Inflammatory macrophage treated with lipopolysaccharide for 1 hour (primary cell): ENCODE measurements at places on chromosomes 2 and 18.
A peak's percentile ranks its signal among the peaks of the same experiment; 100 is the strongest.

GRCh38 chr2:100731535-100731981, 88.4 kb upstream of the NPAS2 start:
- DNase-seq, result peak; percentile 24

DNA sequence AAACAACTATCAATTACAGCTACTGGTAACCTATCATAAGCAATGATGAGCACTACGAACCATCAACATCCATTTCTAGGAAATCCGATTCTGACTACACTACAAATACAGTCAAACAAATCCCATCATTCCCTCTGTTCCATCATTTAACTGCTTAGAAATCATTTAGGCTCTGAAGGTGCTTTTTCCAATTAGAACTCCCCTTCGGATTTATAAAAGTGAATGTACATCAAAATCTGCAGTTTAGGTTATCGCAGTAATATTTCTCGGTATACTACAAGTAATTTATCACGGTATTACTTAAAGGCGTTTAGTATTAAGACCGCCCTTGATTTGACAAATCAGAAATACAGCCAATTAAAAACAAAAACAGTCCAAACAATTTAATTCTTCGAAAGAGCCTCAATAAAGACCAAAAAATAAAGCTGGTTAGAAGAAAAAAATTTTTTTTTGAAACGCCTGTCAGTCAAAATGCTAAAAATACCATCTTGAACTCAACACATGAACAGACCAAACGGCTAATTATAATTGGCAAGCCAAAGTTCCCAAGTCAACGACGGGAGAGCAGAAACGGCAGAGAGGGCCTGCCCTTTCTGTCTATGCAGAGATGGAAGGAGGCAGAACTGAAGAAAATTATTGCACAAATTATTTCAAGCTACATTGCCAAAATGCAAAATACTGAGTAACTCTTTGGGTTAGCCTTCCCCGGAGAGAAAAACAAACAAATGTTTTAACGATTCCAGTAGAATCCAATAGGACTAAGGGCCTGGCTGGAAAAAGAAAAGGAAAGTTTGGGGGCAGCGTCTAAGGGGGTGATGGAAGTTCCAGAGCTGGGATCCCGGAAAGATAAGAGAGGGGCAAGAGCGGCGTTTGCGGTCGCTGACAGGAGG, 1.2 kb downstream of the VPS54 start:
- no peak for DNase-seq

DNA sequence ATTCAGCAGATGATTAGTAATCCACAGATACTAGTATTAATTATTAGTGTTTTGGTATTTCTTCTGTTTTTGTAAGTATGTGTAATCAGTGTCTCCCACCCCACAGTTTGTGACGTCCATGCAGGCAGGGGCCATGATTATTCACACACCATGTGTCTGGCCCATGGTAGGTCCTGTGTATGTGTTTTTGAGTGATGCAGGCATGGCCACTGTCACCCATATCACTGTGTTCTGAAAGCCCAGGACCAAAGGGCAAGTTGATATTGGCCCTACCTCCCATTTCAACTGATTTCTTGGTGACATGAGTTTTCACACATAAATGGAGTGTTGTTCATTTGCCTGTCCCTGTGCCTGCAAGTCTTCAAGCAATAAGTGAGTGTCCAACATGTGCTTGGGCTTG, 104.0 kb downstream of the TSHZ1 start:
- DNase-seq, result no peak

DNA sequence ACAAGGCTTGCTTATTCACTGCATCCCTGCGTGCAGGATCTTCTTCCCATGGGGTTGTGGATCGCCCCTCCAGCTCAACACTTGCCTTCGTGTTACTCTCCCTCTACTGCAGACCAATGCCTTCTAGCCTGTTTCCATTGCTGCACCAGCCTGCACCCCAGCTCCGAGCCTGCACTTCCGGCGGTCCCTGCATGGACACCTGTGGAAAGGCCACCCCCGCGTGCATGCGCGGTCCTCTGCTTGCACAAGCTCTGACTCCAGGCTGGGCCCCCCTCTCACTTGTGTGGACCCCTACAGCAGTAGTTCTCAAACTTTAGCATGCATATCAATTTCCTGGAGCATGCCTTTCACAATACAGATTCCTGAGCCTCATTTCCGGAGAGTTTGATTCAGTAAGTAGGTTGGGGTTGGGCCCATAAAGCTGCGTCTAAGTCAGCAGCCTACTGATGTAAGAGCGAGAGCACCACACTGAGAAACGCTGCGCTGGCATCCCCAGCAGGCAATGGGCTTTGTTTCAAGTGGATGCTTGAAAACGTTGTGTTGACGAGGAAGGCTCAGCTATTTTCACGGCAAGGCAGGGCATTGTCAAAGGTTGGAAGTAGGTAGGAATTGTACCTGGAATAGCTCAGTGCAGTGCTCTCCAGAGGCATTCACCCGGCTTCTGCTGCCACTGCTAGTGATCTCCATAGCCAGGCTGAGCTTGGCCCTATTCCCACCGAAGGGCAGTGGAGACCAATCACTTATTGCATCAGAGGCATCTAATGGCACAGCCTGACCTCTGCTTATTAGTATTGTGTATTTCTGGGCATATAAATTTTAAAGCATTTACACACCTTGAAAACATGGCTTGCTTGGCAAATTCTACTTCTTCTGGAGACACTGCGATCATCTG, 32.6 kb downstream of the CREG2 start:
- no peak for DNase-seq

- DNase-seq, result no peak
Observed at GRCh38 chr2:66058675-66059074, 376.2 kb upstream of the MEIS1 start.

DNA sequence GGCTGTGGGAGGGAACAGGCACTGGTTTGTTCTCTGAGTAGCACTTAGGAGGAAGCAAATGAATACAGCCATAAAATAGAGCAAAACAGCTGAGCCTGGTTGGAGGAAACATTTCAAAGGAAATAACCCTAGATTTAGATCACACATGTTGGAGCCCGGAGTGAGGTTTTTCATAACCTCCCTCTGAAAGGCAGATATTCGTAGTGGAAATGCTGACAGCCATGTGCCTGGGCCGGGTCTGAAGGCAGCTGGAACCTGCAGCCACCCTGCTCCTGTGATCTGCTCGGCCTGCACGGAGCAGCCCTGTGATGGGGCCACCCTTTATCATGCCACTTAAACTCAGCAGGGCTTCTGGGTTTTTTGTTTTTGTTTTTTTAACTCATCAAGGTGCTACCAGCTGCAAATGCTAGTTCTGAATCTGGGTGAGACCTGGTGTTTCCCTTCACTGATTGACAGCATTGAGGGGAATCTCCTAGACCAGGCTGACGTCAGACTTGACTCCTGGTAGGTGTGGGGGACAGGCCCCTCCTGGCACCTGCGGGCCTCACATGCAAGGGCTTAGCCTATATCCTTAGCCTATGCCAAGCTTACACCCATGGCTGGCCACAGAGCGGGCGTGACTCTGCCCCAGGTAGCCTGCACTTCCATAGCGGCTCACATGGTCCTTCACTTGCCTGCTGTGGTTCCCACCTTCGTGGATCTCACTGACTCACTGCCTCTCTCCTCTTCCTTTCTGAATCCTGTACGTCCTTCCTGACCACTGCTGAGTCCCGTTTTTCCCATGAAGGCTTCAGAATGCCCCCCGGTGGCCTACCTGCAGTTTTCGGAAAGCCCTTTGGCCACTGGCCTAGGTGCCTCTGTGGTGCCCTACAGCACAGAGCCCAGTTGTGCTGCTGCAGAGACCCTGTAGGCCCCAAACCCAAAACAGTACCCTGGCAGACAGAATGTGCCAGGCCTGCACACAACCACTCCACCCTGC, 217.3 kb downstream of the SEPTIN10 start:
- no peak for DNase-seq

DNA sequence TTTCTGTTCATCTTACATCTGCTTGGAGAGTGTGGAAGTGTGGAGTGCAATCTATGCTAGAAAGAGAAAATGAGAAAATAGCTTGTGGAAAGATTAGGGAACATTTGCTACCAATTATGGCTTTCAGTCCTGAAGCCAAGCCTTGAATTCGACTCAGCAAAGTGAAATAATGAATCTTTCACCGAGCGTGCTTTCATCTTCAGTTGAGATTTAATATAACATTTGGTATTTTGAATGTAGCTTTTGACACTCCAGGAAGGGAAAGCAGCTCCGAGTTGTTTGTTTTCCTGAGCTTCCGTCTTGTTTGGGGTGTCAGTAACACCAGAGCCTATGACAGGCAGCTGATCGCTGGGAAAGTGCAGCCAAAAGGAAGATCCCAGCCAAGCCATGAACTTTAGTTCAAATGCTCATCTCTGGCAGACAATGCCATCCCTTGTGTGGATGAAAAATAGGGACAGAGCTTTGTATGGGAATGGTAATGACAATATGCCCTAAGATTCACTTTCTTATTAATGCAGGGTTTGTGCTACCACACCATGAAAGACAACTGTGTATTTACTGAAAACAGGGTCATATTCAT, 25.0 kb upstream of the PHLPP1 start:
- no peak for DNase-seq

GRCh38 chr2:174580951-174581350, 16.7 kb downstream of the WIPF1 start:
- no peak for DNase-seq

- DNase-seq, result no peak
Observed at GRCh38 chr18:61618816-61619215, 274.0 kb downstream of the RNF152 start.

GRCh38 chr18:53698907-53699306, 525.6 kb downstream of the MBD2 start:
- peak; percentile 0 for DNase-seq

GRCh38 chr2:57701391-57701791, 345.2 kb upstream of the VRK2 start:
- DNase-seq, result no peak

DNA sequence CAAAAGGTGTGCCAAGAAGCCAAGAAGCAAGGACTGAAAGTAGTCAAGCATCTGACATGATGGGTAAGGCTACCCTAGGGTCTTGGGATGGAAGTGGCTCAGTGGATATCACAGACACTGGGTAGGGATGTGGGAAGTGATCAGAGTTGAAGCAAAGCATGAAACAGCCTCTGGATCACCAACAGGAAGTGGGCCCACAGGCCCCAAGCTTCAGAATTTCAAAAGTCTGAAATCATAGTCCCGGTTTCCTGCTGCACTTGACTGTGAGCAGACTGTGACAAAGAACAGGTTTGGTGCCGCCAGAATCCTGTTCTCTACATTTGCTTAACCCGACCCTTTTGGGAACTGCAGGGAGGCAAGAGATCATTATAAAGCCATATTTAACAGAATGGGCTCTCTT, 57.4 kb downstream of the SP100 start:
- peak; percentile 54 for DNase-seq

DNA sequence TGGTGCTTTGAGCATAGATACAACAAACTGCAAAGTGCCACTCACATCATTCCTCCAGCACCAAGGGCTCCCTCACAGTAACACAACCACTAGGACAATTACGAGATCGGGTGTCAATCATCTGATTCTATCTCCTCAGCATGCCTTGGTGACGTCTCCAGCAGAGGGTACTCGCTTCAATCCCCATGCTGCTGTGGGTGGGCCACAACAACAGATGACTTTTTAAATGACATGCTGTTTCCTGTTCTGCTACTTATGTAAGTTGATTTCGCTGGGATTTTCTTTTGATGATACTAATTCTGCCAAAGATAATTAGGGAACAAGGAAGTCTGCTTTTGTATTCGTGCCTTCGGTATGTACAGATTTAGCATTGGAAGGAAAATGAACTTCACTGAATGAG, 1113.0 kb downstream of the BCL11A start:
- no peak for DNase-seq
